ENCODE measurements at places on chromosomes 5 and 9. TPM values are rescaled to one million over a fixed set of nuclear protein-coding genes. Genes with fewer than 3 reads are reported as not detected.

DNA sequence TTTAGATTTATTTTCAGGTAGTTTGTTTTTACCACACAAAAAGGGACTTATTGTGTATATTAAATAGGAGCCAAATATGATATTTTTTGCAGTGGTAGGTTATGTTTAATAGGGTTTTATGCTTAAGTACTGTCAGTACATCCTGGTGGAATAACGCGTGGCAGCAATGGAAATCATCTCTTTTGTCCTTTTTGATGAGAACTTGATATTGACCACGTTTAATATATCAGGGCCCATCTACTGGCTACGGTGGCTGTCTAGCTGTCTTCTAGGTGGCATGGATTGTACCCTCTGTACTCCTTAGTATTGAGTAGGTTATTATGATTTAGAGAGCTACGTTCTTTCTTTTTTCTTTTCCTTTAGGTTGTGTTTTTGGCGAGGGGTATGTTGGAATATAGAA lies 2.6 kb downstream of the BASP1 start:
- no peaks in the 10 kb centered on the region for H3K4me1 ChIP-seq
- no peak for DNase-seq
- H3K27ac ChIP-seq: no peak overlapping the region
- peaks cover 12% of the 10 kb centered on the region for H3K27me3 ChIP-seq

GRCh38 chr5:74355041-74355824 lies 285.3 kb downstream of the ENC1 start:
- no peaks in the 10 kb centered on the region for H3K27me3 ChIP-seq
- H3K36me3 ChIP-seq: no peaks in the 10 kb centered on the region
- H3K27ac ChIP-seq: no peak overlapping the region
- no peak overlapping the region for H3K4me3 ChIP-seq
- no peaks in the 10 kb centered on the region for H3K4me1 ChIP-seq
- no peak for DNase-seq

DNA sequence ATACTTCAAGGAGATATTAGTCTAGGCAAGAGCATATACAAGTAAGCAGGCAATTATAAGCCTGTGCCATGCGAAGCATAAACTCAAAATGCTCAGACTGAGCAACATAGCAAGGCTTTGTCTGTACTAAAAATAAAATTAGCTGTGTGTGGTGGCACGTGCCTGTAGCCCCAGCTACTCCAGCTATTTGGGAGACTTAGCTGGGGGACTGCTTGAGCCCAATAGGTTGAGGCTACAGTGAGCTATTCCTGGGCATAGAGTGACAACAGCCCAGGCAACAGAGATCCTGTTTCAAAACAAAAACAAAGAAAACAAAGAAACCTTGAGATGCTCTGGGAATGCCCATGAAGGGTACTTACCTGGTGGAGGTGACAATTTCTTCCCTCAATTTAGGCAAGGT lies 130.5 kb upstream of the ZNF608 start:
- DNase-seq: no peak
- H3K36me3 ChIP-seq: no peaks in the 10 kb centered on the region
- no peak overlapping the region for H3K4me3 ChIP-seq
- H3K4me1 ChIP-seq: no peaks in the 10 kb centered on the region

FBP2 gene
- total RNA-seq: not detected

DNA sequence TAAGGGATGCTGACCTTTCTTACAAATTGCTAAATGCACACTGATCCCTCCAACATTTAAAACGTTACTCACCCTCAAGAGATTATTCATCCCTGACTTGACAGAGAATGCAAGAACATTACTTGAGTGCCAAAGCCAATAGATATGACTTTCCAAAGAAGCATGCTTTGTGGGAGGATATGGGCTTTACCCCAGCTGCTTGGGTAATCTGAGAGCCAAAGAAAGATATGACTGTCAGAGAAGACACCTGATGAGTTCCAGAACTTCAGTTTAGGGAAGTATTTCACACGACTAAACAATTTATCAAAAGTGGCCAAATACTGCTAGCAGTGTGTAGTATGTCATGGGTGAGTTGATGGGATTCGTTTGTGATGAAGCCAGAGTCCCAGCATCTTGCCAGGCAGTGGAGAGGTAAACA lies 7.4 kb upstream of the SPDL1 start:
- no peaks in the 10 kb centered on the region for H3K27me3 ChIP-seq
- H3K4me3 ChIP-seq: no peak overlapping the region
- no peaks in the 10 kb centered on the region for H3K4me1 ChIP-seq

ADCY2 gene
- 2.4 TPM for total RNA-seq

GRCh38 chr5:122368510-122369251 lies 56.6 kb downstream of the SNCAIP start:
- H3K36me3 ChIP-seq: no peaks in the 10 kb centered on the region
- H3K27ac ChIP-seq: no peak overlapping the region
- no peaks in the 10 kb centered on the region for H3K4me1 ChIP-seq
- no peak for DNase-seq

ADGRV1 gene
- 2.4 TPM for total RNA-seq

GRCh38 chr5:141330299-141331080 lies at the start of gene PCDHGA1:
Gene PCDHGA1, plus strand, starts transcription at chr5:141330514.
- H3K4me3 ChIP-seq: no peak within 1 kb of the TSS
- DNase-seq: no peak
- no peak within 1 kb of the TSS for H3K27ac ChIP-seq
- H3K4me1 ChIP-seq: no peaks in the 10 kb centered on the region

- H3K36me3 ChIP-seq: no peaks in the 10 kb centered on the region
- peak; percentile 29 for DNase-seq
- no peaks in the 10 kb centered on the region for H3K27me3 ChIP-seq
- H3K27ac ChIP-seq: peak overlapping the region; percentile 41
Observed at GRCh38 chr5:143222287-143223231, 180.9 kb downstream of the NR3C1 start.

HRH2 gene
- total RNA-seq: 3.2 TPM

DNA sequence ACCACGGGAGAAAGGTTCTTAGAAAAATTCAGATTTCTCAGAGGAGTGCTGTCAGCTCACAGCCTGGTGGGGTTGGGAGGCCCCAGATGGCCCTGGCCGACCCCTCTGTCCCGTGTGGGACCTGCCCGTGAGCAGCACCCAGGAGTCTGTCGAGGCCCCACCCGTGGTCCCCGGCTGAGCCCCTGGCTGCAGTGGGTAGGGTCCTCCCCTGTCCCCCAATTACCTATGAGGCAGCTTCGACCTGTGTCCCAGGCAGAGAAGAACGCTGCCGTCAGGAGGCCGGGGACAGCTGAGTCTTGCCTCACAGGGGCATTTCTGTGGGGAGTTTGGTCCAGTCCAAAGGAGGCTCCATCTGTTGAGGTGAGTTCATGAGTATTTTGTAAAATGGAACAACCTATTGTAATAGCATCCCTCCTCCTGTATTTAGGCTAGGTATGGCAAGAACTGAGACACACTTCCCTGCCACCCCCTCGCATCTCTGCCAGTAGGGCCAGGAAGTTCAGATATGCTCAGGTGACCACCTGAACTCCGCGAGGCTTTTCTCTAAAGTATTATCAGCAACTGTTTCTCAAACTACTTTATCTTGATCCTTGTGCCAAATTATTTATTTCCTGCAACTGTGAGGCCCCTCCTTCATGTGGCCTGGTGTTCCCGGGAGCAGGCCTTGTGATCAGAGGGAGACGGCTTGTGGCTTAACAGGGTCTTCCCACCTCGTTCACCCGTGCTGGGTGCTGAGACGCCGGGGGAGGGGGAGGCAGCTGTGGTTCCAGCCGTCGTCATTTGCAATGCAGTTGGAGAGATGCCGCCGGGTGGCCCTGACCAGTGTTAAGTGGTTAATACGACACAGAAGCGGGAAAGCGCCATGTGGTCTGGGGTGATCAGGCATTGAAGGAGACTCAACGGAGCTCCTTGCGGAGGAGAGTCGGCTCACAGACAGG lies 1.7 kb downstream of the AHRR start:
- no peak for DNase-seq
- no peaks in the 10 kb centered on the region for H3K36me3 ChIP-seq
- no peak overlapping the region for H3K27ac ChIP-seq
- H3K4me1 ChIP-seq: peaks cover 19% of the 10 kb centered on the region

WWC1 gene
- total RNA-seq: 47.0 TPM

BTNL8 gene
- total RNA-seq: 337 TPM

MYOZ3 gene
- total RNA-seq: not detected

DNA sequence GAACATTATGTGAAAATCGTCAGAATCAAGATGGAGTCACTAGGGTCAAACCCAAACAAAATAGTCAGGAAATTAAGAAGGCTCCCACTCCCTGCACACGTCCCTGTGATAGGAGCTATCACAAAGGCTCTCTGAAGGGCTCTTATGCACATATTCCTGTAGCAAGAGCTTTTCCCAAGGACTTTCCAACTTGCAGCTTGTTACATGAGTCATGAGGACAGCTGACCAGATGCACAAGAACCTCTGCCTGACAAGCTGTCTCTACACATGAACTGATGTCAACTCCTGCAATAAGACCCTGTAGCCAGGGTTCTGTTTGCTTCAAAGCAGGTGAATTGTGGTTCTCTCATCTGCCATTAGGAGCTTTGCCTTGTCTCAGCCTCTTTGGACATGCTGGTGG lies 122.4 kb downstream of the OLFM1 start:
- H3K36me3 ChIP-seq: no peaks in the 10 kb centered on the region
- no peak overlapping the region for H3K4me3 ChIP-seq
- no peaks in the 10 kb centered on the region for H3K27me3 ChIP-seq
- H3K4me1 ChIP-seq: no peaks in the 10 kb centered on the region

DNA sequence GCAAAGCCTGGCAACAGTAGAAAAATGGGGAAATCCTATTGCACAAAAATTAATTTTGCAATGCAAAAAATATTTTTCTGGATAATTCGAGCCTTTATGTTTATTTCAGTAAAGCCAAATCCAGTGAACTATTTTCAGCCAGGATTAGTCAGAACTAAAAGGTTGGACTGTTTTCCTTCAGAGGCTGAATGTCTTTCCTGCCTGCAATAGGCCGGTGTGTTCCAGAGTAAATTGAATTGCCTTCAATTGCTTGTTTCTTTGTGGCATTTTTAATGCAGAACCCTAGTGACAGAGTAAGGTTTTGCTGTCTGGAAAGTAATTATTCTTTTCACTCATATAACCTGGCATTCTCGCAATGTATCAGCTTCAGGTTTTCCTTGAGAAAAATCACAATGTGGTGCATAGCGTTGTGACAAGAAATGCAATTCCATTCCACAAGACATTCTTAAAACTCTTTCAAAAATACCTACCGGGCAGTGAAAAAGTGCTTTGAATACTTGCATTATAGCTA lies 183.7 kb downstream of the GLIS3 start:
- peaks cover 9% of the 10 kb centered on the region for H3K36me3 ChIP-seq
- H3K27ac ChIP-seq: no peak overlapping the region
- no peaks in the 10 kb centered on the region for H3K27me3 ChIP-seq
- H3K4me1 ChIP-seq: no peaks in the 10 kb centered on the region
- H3K4me3 ChIP-seq: no peak overlapping the region

GRCh38 chr5:159440235-159440634 lies 109.9 kb upstream of the IL12B start:
- no peak for DNase-seq
- H3K36me3 ChIP-seq: no peaks in the 10 kb centered on the region
- no peaks in the 10 kb centered on the region for H3K27me3 ChIP-seq
- H3K27ac ChIP-seq: no peak overlapping the region
- H3K4me1 ChIP-seq: no peaks in the 10 kb centered on the region
- H3K4me3 ChIP-seq: no peak overlapping the region

DNA sequence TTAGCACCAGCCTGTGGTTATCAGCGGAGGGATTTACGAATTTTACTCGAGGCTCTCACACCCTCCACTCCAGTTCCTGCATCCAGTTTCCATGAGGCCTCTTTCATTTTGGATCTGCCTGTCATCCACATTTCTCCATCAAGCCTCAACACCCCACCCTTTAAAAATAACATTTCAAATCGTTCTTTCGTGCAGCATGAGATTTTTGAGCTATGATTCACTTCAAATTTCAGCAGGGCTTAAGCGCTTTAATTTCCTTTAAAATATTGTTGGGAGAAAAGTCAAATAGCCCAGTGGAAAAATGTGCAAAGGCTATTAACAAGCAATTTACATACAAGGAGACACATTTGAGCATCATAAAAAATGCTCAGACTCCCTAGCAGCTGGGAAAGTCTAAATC lies 103.2 kb downstream of the MSX2 start:
- no peaks in the 10 kb centered on the region for H3K27me3 ChIP-seq
- DNase-seq: no peak
- H3K27ac ChIP-seq: no peak overlapping the region
- no peak overlapping the region for H3K4me3 ChIP-seq
- no peaks in the 10 kb centered on the region for H3K4me1 ChIP-seq

MCTP1 gene
- 8.9 TPM for total RNA-seq

- H3K27ac ChIP-seq: no peak overlapping the region
- no peak overlapping the region for H3K4me3 ChIP-seq
- H3K36me3 ChIP-seq: peaks cover 8% of the 10 kb centered on the region
Observed at GRCh38 chr5:61493973-61494372, 161.9 kb downstream of the ZSWIM6 start.

- no peak for DNase-seq
- H3K27me3 ChIP-seq: no peaks in the 10 kb centered on the region
- no peak overlapping the region for H3K27ac ChIP-seq
- H3K36me3 ChIP-seq: no peaks in the 10 kb centered on the region
Observed at GRCh38 chr9:92402360-92402759, 2.0 kb downstream of the OGN start.

TMEM252 gene
- 47.3 TPM for total RNA-seq

GRCh38 chr5:83118471-83118870 lies 41.1 kb downstream of the XRCC4 start:
- DNase-seq: no peak
- H3K27me3 ChIP-seq: no peaks in the 10 kb centered on the region
- H3K4me3 ChIP-seq: no peak overlapping the region
- no peak overlapping the region for H3K27ac ChIP-seq
- no peaks in the 10 kb centered on the region for H3K36me3 ChIP-seq

OLFM1 gene
- total RNA-seq: 5.7 TPM

SLC30A5 gene
- total RNA-seq: 36.7 TPM

CEL gene
- 1.6 TPM for total RNA-seq

All from Peyer's patch (tissue), 4 donors.